ENCODE measurements at places on chromosomes 11 and 22. TPM values are rescaled to one million over a fixed set of nuclear protein-coding genes. Genes with fewer than 3 reads are reported as not detected.

DNA sequence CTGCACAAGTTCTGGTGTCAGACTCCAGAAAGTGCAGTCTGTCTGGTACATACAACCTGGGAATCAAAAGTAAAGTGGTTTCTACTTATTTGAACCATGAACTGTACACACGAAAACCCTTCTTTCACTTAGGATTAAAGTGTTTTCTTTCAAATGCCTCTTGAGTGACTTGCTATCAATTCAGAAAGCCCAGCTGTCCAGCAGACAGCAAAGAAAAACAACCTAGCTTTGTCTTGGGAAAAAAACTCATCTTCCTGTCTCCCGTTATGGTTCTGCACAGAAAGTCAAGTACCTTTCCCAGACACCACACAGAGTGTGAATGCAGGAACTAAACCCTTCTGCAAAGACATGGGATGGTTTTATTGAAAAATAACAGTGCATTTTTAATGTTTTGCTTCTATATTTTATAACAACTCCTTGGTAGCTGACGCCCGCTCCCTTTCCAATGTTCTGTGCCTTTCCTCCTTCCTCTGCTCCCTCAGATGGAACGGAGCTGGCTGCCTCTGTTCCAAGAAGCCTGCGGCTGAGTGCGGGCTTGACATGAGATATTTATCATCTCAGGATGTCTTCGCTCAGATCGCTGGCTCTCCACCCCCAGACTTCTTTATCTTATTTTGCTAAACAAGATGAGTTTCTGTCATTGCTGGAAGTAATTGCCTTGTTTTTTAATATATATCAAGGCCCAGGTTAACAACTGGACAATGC lies 322.3 kb upstream of the B3GAT1 start:
- no peak for DNase-seq

- DNase-seq = no peak
These were observed 83.3 kb downstream of the BARX2 start for GRCh38 chr11:129458756-129459535.

DNA sequence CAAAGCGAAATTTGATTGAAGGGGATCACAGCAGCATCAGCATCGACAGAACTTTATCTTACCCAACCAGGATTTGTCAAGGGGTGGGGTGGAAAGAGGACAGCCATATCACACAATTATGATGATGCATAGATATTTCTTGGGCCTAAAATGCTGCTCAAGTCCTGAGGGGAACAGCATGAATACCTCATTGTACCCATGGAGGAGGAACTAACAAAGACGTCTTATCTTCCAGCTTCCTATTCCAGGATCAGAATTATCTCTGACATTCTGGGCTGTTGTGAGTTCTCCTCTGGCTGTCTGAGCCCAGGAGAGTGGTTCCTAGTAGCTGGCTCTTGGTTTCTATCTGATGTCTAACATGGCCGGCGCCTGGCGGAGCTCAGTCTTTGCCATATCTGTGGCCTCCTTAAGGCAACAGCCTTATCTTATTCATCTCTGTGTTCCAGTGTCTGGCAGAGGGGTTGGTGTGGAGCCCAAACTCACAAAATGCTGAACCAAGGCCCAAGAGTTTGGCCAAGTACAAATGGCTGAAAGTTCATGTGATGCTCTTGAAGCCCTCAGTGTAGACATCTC lies 68.2 kb upstream of the TIMP3 start:
- DNase-seq = no peak

- DNase-seq = no peak
These were observed 16.7 kb upstream of the TMEM123 start for GRCh38 chr11:102469196-102469821.

DNA sequence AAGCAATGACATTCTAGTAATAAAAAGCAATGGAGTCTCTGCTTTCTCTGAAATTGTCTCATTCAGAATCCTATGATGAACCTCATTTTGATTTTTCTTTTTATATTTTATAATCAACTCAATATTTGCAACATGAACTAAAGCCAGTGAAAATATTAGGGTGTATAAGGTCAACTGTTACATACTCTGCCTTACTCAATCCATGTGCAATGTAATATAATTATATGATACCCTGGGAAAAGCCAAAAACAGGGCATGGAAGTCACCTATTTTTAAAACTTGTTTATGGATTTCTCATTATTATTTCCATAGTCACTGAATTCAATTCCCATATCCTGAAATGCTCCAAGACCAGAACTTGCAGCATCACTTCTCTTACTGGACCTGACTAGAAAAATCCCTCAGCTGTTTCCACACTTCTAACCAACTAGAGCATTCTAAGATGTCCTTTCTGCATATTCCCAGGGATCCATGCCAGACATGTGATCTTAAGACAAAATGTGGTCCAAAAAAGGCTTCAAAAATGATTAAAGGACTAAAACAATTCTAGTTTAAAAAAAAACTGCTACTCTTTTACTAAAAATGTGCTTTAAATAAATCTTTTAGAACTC lies 97.3 kb downstream of the GUCY1A2 start:
- no peak for DNase-seq

- DNase-seq = peak; percentile 59
These were observed 39.4 kb downstream of the MICAL2 start for GRCh38 chr11:12149672-12150225.

- peak; percentile 74 for DNase-seq
These were observed 673 bp upstream of the MYO7A start for GRCh38 chr11:77127235-77127911.

- DNase-seq = no peak
These were observed 82.6 kb downstream of the ADAMTS15 start for GRCh38 chr11:130531061-130531460.

DNA sequence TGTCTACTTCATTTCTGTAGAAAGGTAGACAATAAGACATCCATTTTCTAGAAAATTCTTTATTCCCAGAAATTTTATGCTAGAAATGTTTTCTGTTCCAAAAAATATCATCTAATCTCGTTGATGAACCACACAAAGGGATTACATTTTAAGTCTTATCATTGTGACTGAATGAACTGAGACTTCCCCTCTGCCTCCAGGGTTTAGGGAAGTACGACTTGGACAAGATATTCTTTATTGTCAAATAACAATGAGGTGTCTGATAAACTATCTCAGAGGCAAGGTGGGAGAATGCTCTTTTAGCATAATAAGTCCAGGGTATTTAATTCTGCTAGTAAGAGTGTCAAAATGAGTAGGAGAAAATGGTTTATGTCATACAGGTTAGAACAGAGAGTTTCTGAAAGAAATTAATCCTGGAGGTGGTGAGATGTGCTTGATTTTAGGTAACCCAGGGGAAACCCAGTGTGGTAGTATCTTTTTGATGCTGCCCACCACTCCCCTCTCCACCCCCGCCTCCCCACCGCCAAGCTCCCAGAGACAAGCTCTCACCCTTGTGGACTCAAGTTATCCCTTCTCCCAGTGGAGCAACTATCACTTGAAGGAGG lies 100.6 kb downstream of the CD44 start:
- DNase-seq = no peak

DNA sequence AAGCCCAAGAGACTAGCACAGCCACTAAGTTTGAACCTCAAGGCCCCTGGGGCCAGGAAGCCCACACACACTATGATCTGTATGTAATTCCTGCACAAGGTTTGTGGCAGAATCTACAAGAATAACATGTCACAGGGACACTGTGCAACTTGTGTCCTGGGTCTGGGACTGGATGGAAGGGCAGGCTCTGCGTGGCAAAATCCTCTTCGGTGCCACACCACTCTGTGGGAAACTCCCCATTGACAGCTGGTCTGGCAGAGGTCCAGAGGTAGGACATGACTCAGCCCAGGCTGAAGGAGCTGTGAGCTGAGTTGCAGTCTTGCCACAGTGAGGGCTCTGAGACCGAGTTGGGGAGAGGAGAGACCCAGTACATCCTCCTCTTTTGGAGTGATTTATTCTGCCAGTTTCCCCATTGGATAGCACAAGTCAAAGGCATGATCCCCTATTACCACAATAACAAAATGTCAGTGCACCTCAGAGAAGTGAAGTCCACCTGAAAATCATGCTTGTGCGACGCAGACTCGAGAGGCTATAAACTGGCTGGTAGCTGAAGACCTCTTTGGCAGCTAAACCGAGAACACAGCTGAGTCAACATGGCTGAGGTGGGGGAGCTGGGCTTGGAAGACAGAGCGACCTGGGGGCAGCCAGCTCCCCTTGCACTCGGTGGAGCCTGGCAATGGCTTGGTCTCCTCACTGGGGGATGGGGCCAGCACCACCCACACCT lies 23.3 kb upstream of the SERPIND1 start:
- peak; percentile 30 for DNase-seq

GRCh38 chr11:21534288-21534687 lies 658.6 kb upstream of the ANO5 start:
- no peak for DNase-seq

- DNase-seq = no peak
These were observed 16.2 kb upstream of the BCR start for GRCh38 chr22:23164091-23164490.

DNA sequence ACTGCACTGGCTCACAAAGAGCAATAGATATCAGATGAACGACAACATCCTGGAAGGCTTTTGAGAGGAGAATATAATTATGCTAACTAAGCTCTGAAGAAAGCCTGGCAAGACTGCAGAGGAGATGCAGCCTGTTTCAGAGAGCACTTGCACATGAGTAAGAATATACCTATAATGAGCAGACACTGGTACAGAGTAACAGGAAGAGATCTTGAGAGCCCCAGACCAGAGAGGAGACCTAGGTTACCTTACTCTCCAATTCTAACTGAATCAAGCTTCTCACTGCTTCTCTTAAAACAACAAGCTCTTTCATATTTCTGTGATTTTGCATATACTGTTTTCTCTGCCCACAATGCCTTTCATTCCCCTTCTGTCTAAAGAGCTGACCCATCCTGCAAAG lies 66.5 kb downstream of the FAM168A start:
- DNase-seq = no peak

DNA sequence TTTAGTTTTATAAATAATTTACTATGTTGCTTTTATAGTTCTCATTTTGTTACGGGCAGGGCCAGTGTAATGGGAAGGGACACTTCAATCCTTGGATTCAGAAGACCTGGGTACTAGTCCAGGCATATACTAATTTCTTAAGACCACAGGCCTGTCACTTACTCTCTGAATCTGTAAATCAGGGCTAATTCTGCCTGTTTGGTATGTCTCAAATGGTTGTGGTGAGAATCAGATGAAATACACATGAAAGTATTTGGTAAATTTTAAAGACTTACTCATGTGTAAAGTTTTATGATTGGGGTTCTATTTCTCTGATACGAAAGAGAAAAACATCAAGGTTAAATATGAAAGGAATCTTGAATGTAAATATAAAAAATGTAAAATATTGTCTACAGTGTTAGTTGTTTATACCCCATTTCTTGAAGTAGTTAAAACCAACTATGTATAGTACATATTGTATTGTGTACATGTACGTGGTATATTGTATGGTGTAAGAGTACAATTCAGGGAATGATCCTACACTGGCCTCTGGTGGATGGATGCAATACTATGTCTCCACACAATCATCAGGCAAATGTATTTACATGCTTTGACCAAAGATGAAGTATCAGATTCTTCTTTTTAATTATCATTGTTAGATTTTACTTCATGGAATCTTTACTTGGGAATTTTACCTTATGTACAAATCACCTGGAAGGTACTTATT lies 24.5 kb upstream of the RAG2 start:
- no peak for DNase-seq

DNA sequence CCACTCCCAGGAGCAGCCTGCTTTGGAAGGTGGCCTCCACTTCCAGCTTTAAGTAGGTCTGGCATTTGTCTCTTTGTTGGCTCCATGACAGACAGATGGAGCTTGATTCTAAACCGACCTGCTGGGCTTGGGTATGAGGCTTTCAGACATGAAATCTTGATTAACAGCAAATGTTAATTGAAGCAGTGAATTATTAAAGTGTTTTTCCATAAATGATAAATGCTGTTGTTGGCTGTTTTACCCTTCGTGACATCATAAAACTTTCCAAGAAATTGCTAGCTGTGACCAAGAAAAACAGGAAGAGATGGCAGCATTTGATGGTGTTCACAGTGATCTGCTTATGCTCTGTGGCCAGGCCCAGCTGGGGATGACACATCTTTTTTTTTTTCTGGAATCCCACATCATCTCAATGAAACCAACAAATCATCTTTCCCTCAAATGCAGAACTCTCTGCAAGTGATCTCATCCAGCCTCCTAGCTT lies 66.1 kb downstream of the RBMXL2 start:
- DNase-seq = no peak

DNA sequence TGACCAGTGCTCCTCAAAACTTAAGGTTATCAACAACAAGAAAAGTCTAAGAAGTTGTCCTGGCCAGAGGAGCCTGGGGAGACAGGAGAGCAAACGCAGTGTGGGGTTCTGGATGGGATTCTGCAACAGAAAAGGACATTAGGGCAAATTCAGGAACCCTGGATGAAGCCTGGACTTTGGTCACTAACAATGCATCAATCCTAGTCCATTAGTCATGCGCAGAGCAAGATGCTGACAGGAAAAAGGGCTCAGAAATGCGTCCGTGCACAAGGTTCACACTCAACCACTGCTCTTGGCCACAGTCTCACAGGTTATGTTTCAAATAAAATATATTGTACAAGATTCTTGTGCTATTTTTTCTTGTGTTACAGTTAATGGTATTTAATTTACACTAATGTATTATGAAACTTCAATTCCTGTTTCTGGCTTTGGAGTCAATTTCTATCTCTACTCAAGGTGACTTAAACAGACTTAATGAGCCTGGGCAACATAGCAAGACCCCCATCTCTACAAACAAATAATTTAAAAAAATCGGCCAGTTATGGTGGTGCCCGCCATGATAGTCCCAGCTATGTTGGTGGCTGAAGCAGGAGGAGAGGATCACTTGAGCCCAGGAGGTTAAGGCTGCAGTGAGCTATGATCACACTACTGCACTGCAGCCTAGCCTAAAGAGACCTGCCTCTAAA lies 13.6 kb downstream of the GNB1L start:
- DNase-seq = no peak

The SLC22A12 gene
- not detected for total RNA-seq

The CLCF1 gene
- not detected for total RNA-seq

The GAL3ST1 gene
- total RNA-seq = 0.70 TPM

The SOX6 gene
- not detected for total RNA-seq

The KIF18A gene
- 30.8 TPM for total RNA-seq

The GLB1L3 gene
- 7.3 TPM for total RNA-seq

The OSM gene
- 16.1 TPM for total RNA-seq

The GAS2 gene
- 3.2 TPM for total RNA-seq

The MS4A12 gene
- total RNA-seq = not detected

The ESAM gene
- 1.7 TPM for total RNA-seq

The C22orf31 gene
- total RNA-seq = not detected

The ART1 gene
- total RNA-seq = not detected

The KRTAP5-1 gene
- not detected for total RNA-seq
